ENCODE measurements at places on chromosomes 2 and 18.

- peak; percentile 94 for DNase-seq
Observed at GRCh38 chr2:196601430-196602306, 37.8 kb upstream of the CCDC150 start.

DNA sequence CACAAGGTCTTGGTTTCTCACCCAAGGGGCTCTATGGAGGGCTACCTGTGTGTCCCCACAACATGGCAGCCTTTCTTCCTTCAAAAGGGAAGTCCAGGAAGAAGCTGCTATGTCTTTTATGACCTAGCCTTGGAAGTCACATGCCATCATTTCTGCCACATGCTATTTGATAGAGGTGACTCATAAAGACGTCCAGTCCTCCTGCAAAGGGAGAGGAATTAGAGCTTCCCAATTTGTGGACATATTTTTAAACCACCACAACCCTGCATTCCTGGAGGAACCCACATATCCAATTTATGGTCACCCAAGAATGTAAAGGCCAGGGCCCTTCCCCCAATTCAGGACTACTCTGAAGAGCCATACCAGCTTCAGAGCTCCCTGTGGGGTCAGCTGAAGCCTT is 246.2 kb downstream of the CYP26B1 start:
- no peak for DNase-seq

DNA sequence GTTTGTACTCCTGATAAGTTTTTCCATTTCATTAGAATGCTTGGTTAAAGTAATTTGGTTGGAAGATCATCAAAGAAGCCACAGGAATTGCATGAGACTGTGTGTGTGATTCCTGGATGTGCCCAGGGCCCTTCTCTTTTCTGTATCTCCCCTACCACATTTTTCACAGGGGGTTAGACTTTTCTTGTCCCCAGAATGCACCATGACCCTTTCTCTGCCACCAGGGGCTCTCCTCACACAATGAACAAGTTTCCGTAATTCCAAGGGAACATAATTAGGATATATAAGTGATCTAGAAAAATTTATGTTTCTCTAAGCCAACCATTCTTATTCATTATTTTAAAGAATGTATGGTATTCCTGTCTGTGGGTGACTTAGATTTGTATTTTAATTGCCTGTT is 291.8 kb downstream of the NEDD4L start:
- no peak for DNase-seq

DNA sequence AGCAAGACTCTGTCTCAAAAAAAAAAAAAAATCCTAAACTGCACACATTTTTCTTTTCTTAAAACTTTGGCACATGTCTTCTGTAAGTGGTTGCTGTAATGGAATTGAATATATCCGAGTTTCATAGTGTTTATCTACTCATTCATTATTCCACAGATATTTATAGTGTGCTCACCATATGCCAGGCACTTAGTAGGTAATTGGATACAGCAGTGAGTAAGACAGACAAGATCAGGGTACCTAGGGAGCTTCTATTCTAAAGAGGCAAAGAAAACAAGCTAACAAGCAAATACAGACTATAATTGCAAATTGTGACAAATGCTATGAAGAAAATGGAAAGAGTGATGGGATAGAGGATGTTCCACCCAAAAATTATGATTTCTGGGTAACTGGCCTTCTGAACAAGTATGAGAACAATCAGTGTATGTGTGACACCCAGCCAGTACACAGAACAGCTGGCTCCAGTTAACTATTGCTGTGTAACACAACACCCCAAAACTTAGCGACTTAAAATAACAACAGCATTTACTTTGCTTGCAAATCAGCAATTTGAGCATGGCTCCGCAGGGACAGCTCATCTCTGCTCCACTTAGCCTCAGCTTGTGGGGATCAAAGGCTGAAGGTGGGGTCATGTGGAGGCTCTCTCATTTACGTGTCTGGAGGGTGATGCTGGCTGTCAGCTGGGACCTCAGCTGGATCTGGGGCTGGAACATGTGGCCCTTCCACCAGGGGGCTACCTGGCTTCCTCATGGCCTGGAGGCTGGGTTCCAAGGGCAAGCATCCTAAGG is 224.9 kb downstream of the INSIG2 start:
- no peak for DNase-seq

GRCh38 chr2:172438741-172439508 is 11.5 kb downstream of the ITGA6 start:
- peak; percentile 53 for DNase-seq

DNA sequence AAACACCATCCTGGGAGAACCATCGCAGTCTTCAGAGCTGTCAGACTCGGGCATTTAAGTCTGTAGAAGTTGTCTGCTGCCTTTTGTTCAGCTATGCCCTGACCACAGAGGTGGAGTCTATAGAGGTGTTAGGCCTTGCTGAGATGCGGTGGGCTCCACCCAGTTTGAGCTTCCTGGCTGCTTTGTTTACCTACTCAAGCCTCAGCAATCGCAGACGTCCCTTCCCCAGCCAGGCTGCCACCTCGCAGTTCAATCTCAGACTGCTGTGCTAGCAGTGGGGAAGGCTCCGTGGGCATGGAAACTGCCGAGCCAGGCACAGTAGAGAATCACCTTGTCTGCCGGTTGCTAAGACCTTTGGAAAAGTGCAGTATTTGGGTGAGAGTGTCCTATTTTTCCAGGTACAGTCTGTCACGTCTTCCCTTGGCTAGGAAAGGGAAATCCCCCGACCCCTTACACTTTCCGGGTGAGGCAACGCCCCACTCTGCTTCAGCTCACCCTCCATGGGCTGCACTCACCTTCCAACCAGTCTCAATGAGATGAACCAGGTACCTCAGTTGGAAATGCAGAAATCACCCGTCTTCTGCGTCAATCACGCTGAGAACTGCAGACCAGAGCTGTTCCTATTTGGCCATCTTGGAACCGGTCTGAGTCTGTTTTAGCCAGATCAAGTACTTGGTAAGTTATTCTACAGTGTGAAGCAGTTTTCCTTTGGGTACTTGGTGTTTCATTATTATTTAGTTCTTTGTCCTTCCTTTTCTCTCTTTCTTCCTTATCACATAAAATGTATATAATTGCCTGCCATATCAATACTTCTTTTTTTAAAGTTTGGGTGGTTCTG is 71.5 kb downstream of the CDC42EP3 start:
- DNase-seq: no peak

- DNase-seq: no peak
Observed at GRCh38 chr2:135590619-135591260, 59.5 kb downstream of the R3HDM1 start.

DNA sequence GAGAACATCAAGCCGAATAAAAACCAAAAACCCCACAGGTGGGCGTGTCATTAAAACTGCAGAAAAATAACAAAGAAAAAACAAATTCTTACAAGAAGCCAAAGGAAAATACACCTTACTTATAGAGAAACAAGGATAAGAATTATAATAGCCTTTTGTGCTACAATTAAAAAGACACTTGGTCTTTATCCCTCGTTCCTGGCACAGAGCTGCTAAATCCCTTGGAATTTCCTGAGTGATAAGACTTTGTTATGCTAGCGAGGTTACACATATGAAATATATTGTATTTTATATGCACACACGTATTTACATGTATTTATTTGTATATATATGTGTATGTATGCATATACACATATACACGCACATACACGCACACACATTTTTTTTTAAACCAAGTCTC is 325.3 kb upstream of the TFPI start:
- no peak for DNase-seq

- no peak for DNase-seq
Observed at GRCh38 chr2:22867973-22868372, 517.0 kb upstream of the KLHL29 start.

GRCh38 chr2:71100195-71100964 is 29.6 kb downstream of the MCEE start:
- DNase-seq: peak; percentile 68

DNA sequence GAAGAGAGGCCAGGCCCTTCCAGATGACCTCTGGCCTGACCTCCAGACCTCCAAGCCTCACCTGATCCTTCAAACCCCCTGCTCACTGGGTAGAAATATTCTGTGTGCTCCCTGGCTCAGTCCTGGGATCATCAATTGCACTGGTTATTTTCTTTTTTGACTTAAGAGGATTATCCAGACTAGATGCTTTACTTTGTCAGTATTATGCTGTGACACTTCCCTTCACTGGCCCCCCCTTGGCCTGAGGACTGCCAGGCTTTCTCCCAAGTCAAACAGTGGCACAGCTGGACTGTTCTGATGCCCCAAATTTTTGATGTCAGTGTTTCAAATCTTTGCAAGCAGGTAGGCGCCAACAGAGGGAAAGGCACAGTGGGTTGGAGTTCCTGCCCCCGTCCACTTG is 156.3 kb upstream of the SKOR2 start:
- DNase-seq: no peak

GRCh38 chr18:52422985-52423601 is 83.1 kb downstream of the DCC start:
- no peak for DNase-seq

GRCh38 chr2:129396980-129397599 is 582.4 kb upstream of the RAB6C start:
- no peak for DNase-seq

DNA sequence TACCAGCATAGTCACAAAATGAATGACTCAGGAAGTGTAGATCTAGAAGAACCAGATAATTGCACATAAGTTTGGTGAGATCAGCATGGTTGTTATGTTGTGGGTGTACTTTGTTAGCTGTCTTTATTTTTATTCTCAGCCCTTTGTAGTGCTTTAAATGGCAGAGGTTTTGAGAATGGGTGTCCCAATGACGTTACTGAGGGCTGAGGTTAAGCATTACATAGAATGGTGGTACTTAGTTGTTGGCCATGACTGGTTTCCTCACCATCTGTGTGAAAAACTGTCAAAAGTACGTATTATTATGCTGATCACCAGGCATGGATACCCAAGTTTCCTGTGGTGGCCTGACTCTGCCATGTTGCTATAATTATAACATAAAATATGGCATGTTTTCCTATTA is 165.8 kb downstream of the UBE2E3 start:
- DNase-seq: no peak

GRCh38 chr2:33489835-33490431 is 13.5 kb downstream of the RASGRP3 start:
- no peak for DNase-seq

GRCh38 chr2:46751897-46752296 is 163.7 kb downstream of the MCFD2 start:
- DNase-seq: no peak

GRCh38 chr2:111121028-111121827 is 514 bp downstream of the BCL2L11 start:
- DNase-seq: peak; percentile 23

DNA sequence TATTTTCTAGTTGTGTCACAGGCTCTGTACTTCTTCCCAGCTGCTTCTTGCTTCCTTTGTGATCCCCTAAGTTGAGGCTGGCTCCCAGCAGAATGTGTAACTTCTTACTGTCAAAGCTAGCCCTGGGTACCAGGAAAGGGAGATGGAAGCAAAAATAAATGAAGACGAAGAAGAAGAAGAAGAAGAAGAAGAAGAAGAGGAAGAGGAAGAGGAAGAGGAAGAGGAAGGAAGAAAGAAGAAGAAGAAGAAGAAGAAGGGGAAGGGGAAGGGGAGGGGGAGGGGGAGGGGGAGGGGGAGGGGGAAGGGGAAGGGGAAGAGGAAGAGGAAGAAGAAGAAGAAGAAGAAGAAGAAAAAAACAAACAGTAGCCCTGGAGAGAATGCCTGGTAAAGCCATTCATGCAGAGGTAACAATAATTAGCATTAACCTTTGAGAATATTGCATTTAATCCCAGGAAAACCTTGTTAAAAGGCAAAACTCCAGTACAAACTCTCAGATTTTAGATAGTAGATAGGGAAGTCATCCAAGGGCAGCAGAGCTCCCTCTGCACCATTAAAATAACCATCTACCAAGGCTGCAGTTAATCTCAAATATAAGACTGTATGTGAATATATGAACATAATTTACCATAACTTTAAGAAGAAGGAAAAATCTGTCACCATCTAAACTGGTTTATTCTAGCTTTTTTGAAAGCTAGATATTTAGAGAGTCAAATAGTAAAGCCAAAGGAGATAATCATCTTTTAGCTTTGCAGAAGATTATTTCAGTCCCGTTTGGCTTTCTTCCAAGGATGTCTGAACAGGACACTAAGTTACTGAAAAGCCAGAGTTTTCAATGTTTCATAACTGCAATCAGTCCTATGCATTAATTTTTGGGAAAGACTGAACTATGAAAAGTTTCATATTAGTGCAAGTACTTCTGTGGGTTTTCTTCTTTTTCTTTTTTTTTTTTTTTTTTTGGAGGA is 44.3 kb upstream of the FBXO11 start:
- DNase-seq: no peak

DNA sequence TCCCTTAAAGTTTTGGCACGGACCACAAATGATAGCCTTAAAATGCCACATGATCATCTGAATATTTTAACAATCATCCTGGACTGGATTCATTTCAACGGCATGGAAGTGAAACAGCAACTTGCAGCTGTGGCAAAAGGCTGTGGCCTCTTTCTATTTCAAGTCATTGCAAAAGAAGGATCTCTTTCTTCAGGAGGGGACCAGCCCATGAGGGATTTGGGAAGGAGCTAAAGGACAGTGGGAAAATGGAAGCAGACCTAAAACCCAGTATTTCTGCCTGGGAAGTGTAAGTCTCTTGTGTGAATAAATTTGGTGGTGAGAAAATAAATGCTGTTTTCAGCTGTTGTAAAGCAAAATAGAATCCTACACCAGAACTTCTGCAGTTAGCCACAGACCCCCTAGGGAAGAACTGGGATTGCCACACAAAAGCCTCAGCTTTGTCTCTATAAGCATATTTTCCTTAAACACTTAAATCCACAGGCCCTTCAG is 107.3 kb upstream of the ZFP36L2 start:
- peak; percentile 91 for DNase-seq

- DNase-seq: no peak
Observed at GRCh38 chr2:24055750-24056149, 6.2 kb downstream of the FKBP1B start.

GRCh38 chr2:12733846-12734245 is 17.1 kb downstream of the TRIB2 start:
- no peak for DNase-seq

DNA sequence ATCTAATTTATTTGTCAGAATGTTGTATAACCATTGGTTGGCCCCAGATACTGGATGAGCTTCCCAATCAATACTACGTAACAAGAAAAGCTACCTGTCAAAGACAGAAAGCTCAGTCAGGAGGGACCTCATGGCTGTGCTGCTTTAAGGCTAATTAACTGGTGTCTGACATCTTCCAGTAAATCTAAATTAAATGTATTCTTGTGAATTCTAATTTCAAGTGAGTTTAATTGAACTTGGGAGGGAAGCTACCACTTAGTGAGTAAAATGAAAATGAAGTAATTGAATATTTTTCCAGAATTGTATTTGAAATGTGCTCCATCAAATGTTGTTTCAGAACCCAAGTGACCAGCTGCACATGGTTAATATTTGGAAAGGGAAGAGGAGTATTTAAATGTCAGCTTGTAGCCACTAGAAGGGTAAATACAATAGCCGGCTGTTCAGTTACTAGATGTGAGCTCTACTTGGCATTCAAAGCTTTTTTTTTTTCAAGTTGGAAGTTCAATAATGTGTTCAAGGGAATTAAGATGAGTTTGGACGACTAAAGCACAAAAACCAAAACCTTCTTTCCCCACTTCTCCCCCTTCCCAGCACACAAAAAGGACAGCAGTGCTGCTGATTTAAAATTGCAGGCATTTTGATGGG is 62.0 kb downstream of the GPR39 start:
- DNase-seq: no peak

Measured in fibroblast of the aortic adventitia (primary cell).